A549 treated with CORT108297 at 1 μM for 4 hours (cell line): ENCODE measurements at places on chromosomes 4 and X. TPM values are rescaled to one million over a fixed set of nuclear protein-coding genes. Genes with fewer than 3 reads are reported as not detected.

GC gene
- not detected in 5 replicates for total RNA-seq

ARR3 gene
- not detected in 5 replicates for total RNA-seq

RBMXL3 gene
- not detected in 5 replicates for total RNA-seq

RADX gene
- 0.03 to 0.12 TPM (median 0.04 TPM) in 5 replicates for total RNA-seq

MAGEA1 gene
- total RNA-seq, result 0.09 to 0.21 TPM (median 0.14 TPM) in 5 replicates

TMPRSS11D gene
- total RNA-seq, result not detected in 5 replicates

STPG2 gene
- total RNA-seq, result 0.05 TPM in 1 of 5 replicates, not detected in the others

GYPB gene
- total RNA-seq, result not detected in 5 replicates

AKAP4 gene
- not detected in 5 replicates for total RNA-seq
